RPMI8226 (cell line): ENCODE measurements at places on chromosomes 4 and X.
A peak's percentile ranks its signal among the peaks of the same experiment; 100 is the strongest.

- DNase-seq: no peak
Measured at GRCh38 chr4:69811166-69811565, 48.8 kb downstream of the SULT1E1 start.

DNA sequence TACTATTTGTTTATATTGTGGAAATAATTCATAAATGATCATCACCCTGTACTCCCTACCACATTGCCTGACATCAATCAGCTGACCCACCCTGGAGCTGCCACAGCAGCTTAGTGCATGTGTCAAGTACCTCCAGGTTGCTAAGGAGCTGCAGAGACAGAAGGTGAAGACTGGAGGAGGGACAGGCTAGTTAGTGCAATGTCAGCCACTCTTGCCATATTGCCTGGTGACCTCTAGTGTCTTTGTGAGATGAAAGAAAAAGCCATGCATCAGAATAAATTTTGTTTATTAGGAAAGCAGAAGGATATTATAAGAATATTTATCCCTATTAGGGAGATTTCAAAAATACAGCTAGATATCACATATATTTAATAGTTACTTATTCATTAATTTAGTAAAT, 243.9 kb upstream of the FAT4 start:
- peak; percentile 4 for DNase-seq

DNA sequence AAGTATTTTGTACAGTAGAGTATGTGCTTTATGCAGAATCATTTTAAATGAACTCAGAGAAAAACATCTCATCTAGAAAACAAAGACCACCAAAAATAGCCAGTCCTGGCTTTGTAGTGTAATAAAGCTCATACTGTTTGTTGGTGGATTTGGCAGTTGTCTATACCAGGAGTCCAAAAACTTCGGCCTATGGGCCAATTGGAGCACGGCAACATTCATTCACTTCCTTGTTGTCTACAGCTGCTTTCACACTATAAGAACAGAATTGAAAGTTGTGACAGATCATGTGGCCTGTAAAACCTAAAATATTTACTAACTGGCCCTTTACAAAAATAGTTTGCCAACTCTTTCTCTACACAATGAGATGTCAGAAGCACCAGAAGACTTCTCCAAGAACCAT, 5.3 kb downstream of the FBXW7 start:
- DNase-seq: no peak

- no peak for DNase-seq
Measured at GRCh38 chr4:4888695-4889094, 29.2 kb downstream of the MSX1 start.

DNA sequence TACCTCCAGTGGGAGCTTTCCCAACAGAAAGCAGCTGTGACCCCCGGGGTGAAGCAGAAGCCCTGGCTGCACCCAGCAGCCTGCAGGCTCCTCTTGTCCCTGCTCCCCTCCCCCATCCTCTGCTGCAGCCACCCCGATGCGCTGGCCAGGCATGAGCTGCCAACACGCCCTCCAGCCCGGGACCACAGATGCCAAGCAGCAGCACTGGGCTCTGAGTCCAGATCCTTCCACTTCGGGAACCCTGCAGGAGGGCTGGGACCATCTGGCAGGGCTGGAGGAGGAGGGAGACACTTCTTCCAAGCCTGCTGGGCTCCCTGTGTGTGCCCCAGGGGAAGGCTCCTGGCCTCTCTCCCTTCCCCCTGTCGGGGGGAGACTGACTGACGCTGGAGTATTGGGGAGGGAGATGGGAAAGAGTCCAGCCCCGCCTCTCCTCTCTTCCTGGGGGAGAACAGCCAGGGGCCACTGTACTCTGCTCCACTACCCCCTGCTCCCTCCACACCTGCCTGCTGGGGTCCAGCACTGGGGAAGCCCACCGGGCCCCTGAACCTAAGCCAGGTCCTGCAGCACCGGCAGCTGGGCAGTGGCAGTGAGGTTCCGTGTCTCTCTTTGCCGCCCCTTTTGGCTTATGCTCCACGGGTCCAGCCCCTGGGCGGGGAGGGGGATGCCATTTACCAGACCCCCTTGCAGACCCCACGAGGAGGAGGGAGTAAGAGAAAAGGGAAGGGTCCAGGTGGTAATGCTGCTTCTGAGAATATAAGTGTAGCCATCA, 55.7 kb downstream of the PPP2R2C start:
- DNase-seq: no peak

DNA sequence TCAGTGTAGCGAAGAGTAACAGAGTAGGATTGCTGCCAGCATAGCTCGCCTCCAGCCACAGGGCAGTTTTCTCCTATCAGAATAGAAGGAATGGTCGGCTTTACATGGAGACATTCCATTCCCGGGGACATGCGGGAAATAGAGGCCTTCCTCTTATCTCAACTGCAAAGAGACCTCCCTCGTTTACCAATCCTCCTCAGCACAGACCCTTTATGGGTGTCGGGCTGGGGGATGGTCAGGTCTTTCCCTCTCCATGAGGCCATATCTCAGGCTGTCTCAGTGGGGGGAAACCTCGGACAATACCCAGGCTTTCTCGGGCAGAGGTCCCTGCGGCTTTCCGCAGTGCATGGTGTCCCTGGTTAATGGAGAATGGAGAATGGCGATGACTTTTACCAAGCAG, 285.0 kb downstream of the ASMT start:
- DNase-seq: no peak

GRCh38 chr4:130484826-130485225, 1388.9 kb downstream of the C4orf33 start:
- no peak for DNase-seq

DNA sequence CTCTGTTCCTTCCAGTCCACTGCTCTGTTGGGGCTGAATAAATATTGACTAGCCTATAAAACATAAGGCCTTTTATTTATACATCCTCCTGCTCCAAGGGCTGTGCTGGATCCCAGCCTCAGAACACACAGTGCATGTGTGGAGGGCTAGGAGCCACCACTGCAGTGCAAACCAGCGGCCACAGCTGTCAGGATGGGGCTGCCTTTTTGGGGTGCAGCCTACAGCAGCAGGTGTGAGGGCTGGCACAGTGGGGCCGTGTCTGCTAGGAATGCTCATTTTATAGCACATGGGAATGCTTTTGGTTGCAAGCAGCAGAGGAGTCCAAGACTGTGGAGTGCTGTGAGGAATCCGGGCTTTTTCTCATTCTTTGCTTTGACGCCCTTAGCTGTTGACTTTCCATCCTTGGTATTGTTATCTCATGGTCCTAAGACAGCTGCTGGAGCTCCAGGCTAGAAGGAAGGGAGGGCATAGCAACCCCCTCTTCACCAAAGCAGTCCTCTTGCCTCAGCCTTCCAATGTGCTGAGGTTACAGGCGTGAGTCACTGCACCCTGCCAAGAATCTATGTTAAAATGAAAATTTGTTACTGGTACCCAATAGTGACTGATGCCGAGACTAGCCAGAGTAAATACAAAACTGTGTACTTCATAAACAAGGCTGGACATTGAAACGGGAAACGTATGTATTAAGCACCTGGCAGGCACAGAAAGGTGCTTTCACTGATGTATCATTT, 334.3 kb upstream of the GATB start:
- no peak for DNase-seq

DNA sequence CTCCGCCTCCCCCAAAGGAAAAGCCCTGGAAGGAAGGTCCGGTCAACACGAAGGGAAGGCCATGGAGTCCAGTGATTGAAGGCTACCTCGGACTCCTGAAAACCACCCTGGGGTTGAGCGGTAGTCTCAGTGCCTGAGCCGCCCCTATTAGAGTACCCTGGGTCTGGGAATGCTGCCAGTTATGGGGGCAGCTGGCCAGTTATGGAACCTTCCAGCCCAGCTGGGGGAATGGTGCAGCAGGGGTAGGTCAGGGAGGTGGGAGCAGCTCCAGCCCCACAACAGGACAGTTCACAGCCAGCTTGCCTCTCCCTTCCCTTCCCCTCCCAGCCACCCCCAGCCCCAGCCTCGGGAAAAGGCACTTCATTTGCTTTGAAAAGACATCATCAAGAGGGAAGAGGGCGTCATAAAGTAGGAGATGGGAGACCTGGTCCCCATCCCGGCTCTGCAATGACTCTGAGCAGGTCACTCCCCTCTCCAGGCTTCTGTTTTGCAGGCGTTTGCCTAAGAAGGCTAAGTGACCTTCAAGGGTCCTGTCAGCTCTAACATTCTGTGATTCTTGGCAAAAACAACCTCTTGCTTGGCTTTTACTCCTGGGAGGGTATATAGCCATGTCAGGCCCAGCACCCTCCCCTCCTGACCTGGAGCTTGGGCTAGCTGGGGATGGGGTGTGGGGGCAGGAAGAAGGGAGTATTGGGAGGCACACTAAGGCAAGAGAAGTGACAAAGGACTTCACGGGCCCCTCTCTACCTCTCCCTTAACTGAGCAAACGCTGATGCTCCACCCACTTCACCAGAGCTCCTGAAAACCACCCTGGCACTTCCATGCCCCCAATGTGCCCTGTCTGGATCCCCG, 8.0 kb downstream of the APLN start:
- DNase-seq: no peak

GRCh38 chrX:37454537-37455285, 105.5 kb downstream of the PRRG1 start:
- DNase-seq: no peak

DNA sequence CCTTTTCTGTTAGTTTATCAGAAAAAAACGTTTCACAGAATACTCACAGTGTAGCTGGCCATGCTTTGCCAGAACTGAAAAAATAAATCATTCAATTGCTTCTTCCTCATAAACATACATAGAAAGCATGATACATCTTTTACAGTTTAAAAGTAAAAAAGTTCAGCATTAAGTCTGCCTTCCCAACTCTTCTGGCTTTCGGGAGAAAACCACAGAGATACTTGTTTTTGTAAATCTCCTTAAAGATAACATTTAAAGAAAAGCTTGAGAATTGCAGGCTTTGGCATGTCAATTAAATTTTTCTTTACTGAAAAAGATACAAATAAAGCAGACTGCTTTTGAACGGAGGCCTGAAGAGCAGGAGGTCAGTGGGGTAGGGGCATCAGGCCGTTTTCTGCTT, 66.8 kb downstream of the SEC24D start:
- DNase-seq: no peak
